MG63 (cell line): ENCODE measurements at places on chromosomes 3 and 15. TPM values are rescaled to one million over a fixed set of nuclear protein-coding genes. Genes with fewer than 3 reads are reported as not detected.

CHRD gene
- 0.03 TPM in 1 of 2 replicates, not detected in the other for total RNA-seq

GRCh38 chr3:179318876-179319275, 4.0 kb upstream of the ZNF639 start:
- no peak for DNase-seq

DNA sequence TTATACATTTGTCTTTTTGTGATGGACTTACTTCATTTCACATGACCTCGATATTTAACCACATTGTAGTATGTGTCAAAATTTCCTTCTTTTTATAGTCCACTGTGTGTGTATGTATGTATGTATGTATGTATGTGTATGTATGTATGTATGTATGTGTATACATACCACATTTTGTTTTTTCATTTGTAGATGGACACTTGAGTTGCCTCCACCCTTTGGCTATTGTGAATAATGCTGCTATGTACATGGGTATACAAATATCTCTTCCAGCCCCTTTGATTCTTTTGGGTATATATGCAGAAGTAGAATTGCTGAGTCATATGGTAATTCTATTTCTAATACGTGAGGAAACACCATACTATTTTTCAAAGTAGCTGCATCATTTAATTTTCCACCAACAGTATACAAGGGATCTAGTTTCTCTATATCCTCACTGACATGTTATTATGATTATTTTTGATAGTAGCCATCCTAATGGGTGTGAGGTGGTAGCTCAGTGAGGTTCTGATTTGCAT, 228.2 kb downstream of the OPA1 start:
- DNase-seq = no peak

GRCh38 chr3:95994338-95994737, 820.1 kb upstream of the EPHA6 start:
- DNase-seq = no peak

HIGD1A gene
- total RNA-seq = 93.8 and 116 TPM in 2 replicates

NSMCE3 gene
- total RNA-seq = 5.6 and 9.0 TPM in 2 replicates

RAD51 gene
- 14.5 and 16.9 TPM in 2 replicates for total RNA-seq

DNA sequence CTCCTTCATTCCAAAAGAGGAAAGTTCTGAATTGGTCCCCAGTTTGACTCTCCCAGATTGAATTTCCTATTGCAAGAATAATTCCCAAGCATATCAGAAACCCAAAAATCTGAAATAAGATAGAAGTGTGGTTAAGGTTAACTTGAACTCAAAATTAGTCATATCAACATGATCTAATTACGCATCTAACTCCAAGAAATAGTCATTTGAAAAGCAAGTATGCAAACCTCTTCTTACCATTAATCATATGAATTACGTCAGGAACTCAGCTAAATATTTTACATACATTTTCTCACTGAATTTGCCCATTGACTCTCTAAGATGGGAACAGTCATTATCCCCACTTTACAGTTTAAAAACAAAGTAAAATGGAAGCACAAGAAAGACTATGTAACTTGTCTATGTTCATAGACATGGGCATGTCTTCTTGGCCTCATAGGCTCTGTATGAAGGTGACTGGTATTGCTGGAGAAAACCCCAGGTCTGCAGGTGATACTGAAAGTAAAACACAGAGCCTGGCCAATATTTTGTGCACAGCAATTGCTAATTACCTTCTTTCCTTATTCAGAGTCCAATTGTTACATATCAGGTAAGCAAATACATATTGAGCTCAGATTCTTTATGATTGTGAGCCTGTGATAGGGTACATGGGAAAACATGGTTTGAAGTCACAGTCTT, 139.2 kb downstream of the ATP8B4 start:
- DNase-seq = no peak

GRCh38 chr15:99961011-99961441, 227.8 kb upstream of the LYSMD4 start:
- no peak for DNase-seq

DNA sequence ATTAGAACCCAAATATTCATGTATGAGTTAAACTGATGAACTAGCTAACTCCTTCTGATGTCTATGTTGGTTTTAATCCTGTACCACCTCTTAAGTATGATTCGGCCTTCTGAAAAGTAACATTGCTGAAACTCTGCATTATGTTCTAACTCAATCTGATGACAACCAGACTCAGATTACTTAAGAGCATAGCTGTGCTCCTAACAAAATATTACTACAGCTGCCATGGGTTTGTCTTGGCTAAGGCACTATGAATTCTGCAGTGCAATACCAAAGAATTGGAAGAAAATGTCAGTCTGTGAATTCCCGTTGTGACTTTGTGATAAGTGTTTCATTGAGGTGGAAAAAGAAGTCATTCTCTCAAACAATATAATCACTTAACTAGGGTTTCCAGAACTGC, 224.4 kb downstream of the ZMAT3 start:
- DNase-seq = no peak
